Activated CD4-positive, alpha-beta T cell treated with anti-CD3 and anti-CD28 coated beads, Interleukin-2, amount 50 U/mL, for 1 hour (primary cell): ENCODE measurements at places on chromosomes 5 and 9.
A peak's percentile ranks its signal among the peaks of the same experiment; 100 is the strongest.

- no peak for DNase-seq
Measured at GRCh38 chr9:73371801-73372200, 220.1 kb downstream of the ANXA1 start.

GRCh38 chr5:141356950-141357349 is 2.1 kb downstream of the PCDHGA4 start:
- no peak for DNase-seq

- DNase-seq = no peak
Measured at GRCh38 chr9:137354153-137354844, 52.2 kb upstream of the NRARP start.

DNA sequence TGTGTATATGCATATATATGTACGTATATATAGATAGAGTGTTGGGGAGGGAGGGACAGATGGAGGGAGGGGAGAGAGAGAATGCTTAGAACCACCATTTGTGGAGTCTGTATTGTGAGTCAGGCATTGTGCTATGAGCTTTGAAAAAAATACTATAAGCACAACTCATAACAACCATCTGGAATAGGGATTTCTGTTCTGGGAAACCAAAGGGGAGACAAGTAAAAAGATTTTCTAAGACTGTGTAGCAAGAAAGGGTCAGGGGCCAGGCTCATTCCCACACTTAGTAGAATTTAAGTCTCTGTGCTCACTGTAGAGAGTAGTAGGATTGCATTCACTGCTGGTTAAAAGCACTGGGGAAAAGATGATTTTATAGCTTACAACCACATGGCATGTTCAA is 202.3 kb upstream of the SGCD start:
- no peak for DNase-seq

DNA sequence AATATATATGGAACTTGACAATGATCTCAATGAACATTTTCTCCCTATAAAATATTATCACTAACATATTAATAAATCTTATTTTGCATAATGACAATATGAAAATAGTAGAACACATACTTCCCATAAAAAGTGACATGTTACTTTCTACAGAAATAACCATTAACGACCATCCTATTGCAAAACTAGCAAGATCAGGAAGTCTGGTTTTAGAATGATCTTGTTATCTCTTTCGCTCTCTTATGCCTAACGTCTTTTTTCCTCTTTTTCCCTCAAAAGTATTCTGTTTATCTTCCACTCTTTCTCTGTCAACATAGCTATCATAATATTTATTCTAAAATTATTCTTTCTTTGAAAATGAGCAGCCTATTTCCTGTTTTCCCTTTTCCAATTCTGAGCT is 21.6 kb upstream of the C5orf46 start:
- DNase-seq = no peak

- no peak for DNase-seq
Measured at GRCh38 chr5:115947260-115947659, 15.0 kb upstream of the LVRN start.

- no peak for DNase-seq
Measured at GRCh38 chr5:17727098-17727497, 92.8 kb downstream of the TAF11L14 start.

GRCh38 chr5:157459715-157460599 is at the start of gene NIPAL4:
Gene NIPAL4 (plus strand): TSS chr5:157460213. CDS start chr5:157460321, 108 bp downstream.
- DNase-seq = peak; percentile 5

DNA sequence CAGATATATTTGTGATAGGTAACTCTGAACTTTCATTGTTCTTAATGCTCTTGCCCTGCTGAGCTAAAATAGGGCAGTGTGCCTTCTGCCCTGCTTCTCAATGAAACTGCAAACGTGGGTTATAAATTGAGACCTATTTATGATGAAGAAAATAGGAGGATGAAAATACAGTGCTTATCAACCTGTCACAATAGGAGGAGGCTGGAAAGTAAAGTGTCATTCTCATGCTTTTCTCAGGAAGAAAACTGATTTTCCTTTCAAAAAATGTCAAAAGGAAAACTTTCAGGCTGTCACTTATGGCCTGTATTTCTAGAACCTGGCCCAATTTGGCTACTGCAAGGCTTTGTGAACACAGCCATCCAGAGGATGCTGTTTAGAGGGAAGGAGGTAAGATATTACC is 130.3 kb upstream of the TUSC1 start:
- no peak for DNase-seq

GRCh38 chr9:16825971-16826625 is 44.4 kb downstream of the BNC2 start:
- DNase-seq = no peak

DNA sequence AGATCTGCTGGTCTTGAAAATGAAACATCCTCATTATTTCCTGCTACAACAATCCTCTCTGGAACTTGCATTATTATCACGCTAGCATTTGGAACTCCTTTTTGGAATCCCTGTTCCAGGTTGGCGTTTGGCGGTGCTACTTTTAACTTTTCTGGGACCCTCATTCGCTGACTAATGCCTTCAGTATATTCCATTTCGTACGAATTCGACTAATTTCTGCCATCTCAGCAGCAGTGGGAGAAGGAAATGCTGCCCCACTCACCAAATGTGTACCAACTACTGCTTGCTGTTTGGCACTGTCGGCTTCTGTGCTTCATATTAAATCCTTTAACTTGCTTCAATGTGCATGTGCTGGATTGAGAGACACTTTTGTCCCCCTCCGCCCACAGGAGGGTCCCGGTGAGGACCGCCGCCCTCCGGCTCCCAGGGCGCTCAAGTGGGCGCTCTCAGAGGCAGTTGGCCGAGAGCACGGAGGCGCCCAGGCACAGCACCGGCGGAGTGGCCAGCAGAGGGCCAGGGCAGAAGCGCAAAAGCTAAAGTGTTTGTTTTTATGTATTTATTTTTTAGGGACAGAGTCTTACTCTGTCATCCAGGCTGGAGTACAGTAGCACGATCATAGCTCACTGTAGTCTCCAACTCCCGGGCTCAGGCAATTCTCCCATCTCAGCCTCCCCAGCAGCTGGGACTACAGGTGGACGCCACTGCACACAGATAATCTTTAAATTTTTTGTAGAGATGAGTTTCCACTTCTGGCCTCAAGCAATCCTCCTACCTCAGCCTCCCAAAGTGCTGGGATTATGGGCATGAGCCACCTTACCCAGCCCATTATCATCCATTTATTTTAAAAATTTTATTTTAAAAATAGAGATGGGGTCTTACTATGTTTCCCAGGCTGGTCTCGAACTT is 11.9 kb downstream of the PDE6A start:
- DNase-seq = no peak

GRCh38 chr5:134248256-134248655 is 22.4 kb upstream of the PPP2CA start:
- DNase-seq = no peak

GRCh38 chr5:72501488-72501887 is 5.7 kb downstream of the ZNF366 start:
- DNase-seq = no peak

DNA sequence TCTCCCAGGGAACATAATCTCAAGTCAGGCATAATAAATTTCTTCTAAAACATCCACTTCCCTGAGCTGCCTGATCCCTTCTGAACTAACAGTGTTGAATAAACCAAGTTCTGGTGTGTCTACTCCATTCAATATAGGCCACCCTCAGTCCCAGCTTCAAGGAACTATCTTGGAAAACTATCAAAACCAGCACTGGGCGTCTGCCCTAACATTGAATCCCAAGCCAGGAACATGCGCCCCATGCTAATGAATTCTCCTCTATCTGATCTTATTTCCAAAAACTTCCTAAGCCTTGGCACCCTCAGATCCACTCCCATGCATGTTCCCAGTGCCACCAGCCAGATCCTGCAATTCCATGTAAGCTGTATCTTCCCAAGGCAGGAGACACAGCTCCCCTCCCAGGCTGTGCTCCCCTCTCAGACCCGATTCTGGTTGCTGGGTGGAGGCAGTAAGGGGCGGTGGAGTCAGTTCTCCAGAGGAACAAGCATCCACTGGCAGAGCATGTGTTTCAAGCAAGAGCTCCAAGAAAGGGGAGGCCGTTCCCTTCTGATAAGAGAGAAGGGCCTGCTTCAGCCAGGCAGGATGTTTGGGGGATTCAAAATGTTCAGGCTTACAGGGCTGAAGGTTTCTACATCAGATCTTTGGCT is 13.1 kb upstream of the FOXI1 start:
- DNase-seq = no peak

DNA sequence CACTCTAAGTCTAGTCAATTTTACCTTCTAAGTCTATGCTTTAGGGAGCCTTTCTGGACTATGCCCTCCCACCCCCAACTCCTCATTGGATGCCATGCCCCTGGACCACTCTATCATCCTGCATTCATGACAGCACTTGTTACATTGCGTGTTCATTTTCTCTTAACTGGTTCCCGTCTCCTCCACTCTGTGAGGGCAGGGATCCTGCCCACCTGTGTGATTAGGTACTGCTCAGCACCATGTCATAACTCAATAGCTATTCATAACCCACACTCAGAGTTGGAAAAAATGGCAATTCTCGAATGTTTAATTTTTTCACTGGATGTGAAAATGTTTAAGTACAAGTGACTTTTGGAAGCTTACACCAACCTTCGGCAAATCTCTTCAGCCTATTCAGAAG is 88.5 kb downstream of the PRLR start:
- no peak for DNase-seq

- DNase-seq = no peak
Measured at GRCh38 chr9:111621895-111622480, 9.1 kb upstream of the DNAJC25 start.

- DNase-seq = no peak
Measured at GRCh38 chr5:148937239-148937638, 110.8 kb downstream of the ADRB2 start.

GRCh38 chr9:92761686-92762085 is 2.9 kb downstream of the BICD2 start:
- DNase-seq = no peak
